ENCODE measurements at places on chromosomes 7 and 10. TPM values are rescaled to one million over a fixed set of nuclear protein-coding genes. Genes with fewer than 3 reads are reported as not detected.
A peak's percentile ranks its signal among the peaks of the same experiment; 100 is the strongest.

GRCh38 chr10:119608316-119609155 lies 11.8 kb upstream of the TIAL1 start:
- DNase-seq: peak; percentile 65
- H3K27ac ChIP-seq: no peak overlapping the region
- no peaks in the 10 kb centered on the region for H3K27me3 ChIP-seq
- H3K4me1 ChIP-seq: no peaks in the 10 kb centered on the region

Gene GIMAP1
- total RNA-seq: 2.2 TPM

Gene RBP3
- not detected for total RNA-seq

Gene GRM3
- total RNA-seq: not detected

GRCh38 chr10:60998932-60999331 lies 54.9 kb upstream of the RHOBTB1 start:
- H3K27me3 ChIP-seq: no peaks in the 10 kb centered on the region
- H3K4me3 ChIP-seq: no peak overlapping the region
- H3K27ac ChIP-seq: no peak overlapping the region
- no peaks in the 10 kb centered on the region for H3K36me3 ChIP-seq

Measured in right lobe of liver (tissue), 6 donors.